ENCODE measurements at places on chromosomes 6 and 20.

DNA sequence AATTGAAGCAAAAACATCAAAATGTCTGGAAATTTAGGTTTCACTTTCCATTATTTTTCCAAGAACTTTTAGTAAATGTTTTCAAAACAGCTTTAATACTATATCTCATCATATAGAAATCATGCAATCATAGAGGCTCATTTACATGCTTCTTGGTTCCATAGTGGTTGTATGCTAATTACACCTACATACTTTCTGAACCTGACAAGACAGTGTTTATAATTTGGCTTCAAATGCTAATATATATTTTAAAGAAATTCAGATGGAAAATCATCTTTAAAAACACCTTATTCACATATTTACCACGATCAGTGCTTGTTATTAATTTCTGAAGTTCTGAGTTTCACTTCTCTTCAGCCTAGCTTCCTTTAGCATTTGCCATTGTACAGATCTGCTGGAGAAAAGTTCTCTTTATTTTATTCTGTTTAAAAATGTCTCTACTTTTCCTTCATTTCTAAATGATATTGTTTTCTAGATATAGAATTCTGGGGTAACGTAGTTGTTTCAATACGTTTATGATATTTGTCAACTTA, 89.9 kb downstream of the PLCB1 start:
- DNase-seq = no peak

GRCh38 chr6:11018225-11018624, 25.9 kb downstream of the ELOVL2 start:
- no peak for DNase-seq

DNA sequence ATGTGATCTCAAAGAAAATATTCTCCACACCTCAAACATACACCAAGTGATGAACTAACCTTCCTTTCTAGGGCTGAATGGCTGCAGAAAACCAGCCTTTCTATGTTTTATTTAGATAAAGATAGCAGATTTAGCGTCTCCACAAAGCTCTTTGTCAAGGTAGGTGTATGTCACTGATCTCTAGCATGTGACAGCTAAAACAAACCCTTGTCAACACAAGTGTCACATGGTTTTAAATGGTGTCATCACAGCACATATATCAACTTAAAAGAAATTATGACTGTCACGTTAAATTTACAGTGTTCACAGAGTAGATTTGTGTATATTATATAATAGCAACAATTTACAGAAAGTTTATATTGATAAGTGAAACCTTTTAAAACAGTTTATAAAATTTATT, 58.3 kb downstream of the TENT5A start:
- no peak for DNase-seq

GRCh38 chr6:114810468-114810867, 467.6 kb upstream of the HS3ST5 start:
- DNase-seq = no peak

GRCh38 chr6:168247443-168248147, 72.0 kb downstream of the DACT2 start:
- DNase-seq = no peak

GRCh38 chr20:37315021-37315451, 25.6 kb downstream of the MANBAL start:
- no peak for DNase-seq

GRCh38 chr20:62640870-62641269, 1.4 kb upstream of the SLCO4A1 start:
- no peak for DNase-seq

- DNase-seq = no peak
Observed at GRCh38 chr20:50848846-50849673, 54.2 kb downstream of the BCAS4 start.

All from CD8-positive, alpha-beta T cell (primary cell).